ENCODE measurements at places on chromosomes 11 and 22.

- DNase-seq: no peak
Observed at GRCh38 chr11:70501051-70501901, 102.9 kb downstream of the CTTN start.

- no peak for DNase-seq
Observed at GRCh38 chr11:2621894-2622293, 77.9 kb downstream of the KCNQ1OT1 start.

DNA sequence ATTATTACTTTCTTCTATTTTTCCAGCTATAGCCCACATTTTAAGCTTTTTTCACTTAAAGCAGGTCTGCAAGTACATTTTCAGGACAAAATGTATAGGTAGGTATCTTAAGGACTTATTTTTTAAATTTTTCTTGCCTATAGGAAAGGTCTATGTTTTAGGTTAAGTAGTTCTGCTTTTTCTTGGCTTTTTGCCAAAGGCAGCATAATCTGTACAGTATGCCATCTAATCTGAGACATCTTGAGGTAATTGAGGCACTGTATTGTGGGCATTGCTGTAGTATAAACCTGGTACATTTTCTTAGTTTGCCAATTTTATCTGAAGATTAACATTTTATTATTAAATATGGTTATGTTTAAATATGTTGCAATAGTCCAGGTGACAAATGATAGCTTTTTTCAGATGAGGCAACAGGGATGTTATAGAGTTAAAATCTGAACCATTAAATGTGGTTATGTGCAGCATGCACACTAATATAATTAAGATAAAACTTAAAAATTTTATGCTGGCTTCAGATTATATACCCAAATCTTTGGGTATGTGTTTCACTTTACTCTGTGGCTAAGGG lies 42.9 kb downstream of the QSER1 start:
- no peak for DNase-seq

GRCh38 chr11:93933230-93933629 lies 82.8 kb upstream of the VSTM5 start:
- no peak for DNase-seq

- DNase-seq: no peak
Observed at GRCh38 chr22:44531487-44531886, 33.5 kb upstream of the RTL6 start.

- no peak for DNase-seq
Observed at GRCh38 chr11:120696597-120697218, 185.2 kb downstream of the GRIK4 start.

DNA sequence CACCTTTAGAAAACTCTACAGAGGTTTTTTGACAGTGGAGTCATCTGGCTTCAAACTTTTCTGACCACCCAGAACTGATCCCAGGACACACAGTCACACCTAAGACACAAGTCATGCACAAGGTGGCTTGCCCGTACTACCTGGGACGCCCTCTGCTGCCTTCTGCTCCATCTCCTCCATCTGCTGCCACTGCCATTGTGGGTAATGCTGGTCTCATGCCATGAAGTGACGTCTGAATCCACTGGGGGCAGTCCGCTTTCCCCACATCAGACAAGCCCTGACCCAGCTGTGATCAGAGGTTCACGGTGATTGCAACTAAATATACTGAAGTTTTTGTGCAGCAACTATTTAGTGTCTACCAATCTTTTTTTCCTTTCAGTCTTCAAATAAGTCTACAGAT lies 5.4 kb upstream of the NDUFS8 start:
- no peak for DNase-seq

DNA sequence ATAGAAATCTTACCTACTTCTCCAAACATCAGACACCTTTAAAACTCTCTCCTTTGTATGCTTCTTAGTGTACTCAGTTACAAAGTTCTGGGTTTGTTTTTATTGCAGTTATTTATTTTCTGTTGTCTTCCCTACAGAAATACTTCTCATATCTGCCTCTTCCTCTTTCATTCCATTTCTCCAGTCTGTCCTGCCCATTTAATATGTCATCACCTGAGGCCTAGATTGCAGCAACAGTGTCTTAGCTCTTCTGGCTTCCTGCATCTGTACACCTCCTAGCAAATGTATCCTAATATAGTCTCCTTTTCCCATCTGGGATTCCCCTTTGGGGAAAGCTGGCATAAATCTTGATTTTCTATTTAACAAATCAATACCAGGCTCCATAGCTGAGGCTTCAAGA lies 34.9 kb upstream of the PCF11 start:
- DNase-seq: no peak

GRCh38 chr11:34624069-34624468 lies 3.2 kb downstream of the EHF start:
- no peak for DNase-seq

DNA sequence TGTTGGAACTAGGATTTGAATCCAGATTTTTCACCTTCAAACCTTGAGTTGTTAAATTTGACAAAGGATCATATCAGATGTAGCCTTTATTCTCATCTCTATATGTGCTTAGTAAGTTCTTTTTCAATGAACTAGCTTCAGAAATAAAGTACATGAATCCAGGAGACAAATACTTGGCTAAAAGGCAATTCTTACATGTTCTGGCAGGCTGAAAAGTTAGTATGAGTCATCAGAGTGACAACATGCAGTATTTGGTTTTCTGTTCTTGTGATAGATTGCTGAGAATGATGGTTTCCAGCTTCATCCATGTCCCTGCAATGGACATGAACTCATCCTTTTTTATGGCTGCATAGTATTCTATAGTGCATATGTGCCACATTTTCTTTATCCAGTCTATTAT lies 40.4 kb downstream of the BBOX1 start:
- no peak for DNase-seq

- DNase-seq: no peak
Observed at GRCh38 chr11:121344824-121345223, 52.3 kb downstream of the SC5D start.

DNA sequence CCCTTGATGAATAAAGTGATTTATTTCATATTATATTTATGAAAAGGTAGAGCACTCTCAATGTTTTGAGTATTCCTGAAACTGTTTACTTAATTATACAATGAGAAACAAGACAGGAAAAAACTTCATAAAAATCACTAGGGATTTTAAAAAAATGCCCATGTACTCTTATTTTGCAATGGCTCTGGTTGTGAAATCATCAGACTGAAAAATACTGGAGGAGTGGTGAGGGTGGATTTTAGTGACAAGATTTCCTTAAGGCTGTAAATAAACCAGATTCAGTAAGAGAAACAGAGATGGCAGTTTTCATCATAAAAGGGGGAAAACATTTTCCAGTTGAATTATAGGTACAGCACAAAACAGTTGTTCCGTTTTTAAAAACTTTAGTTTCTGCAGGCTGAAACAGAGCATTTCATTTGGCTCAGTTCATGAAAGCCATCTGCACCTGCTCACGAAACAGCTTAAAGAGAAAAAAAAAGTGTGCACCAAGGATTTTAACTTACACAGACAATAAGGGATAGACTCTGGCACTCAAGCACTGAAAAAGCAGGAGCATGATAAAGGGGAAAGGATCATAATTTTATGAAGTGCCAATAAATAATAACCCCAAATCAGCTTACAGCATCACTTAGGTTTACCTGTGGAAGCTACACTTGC lies 100.7 kb downstream of the MAML2 start:
- DNase-seq: no peak

DNA sequence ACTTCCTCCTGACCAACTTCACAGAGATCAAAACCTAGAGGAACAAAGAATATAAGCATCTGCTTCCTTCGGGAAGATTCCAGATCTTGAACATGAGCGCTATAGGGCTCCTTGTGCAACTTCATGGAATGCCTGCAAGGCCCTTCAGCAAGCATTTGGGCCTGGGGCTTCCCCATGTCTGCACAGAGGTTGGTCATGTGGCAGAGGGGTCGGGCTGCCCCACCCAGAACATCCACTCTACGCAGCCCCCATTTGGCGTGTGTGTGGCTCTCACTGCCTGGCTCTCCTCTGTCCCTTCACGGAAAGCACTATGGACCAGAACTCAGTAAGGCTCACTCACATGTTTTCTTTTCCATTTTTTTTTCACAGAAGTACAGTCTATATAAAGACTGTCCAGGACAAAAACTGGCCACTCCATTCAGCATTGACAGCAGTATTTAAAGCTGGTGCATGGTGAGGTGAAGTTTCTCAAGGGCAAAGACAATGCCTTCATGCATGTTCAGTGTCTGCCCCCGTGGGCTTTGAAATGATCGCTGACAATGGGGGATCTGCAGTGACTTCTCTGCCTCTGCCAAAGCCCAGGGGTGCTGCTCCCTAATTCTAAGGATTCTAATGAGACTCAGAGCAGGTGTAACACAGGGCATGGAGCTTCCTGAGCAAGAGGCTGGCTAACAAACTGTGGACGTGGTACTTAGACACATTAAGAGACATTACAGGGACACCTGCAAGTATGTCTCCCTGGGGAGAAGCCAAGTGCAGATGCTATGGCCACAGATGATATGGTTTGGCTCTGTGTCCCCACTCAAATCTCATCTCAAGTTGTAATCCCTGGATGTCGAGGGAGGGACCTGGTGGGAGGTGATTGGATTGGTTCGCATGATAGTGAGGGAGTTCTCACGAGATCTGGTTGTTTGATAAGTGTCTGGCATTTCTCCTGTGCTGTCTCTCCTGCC lies 66.5 kb upstream of the PITPNB start:
- no peak for DNase-seq

DNA sequence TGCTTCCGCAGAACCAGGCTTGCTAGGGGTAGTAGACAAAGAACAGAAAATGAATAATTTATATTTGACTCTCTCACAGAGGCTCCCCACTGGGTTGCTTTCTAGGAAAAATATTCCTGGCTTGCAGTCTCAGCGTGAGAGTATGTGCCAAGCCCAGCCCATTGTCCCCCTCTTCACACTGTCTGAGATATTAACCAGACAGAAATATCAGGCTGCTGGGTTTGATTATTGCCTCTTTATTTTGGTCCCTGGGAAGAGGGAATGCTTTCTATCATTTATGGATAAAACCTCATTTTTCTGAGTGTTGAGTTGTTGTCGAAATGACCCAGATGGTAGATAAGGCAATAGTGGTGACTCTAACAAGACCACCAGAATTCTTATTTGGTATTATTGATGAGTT lies 367.9 kb downstream of the METTL15 start:
- DNase-seq: no peak

Data from NCI-H1417 treated with DMSO at 0.1 percent for 48 hours (cell line).